Activated naive CD8-positive, alpha-beta T cell treated with anti-CD3 and anti-CD28 coated beads for 36 hours (primary cell): ENCODE measurements at places on chromosomes 7 and 10.

GRCh38 chr7:155804897-155805825, 7.1 kb downstream of the SHH start:
- DNase-seq: peak; percentile 72

DNA sequence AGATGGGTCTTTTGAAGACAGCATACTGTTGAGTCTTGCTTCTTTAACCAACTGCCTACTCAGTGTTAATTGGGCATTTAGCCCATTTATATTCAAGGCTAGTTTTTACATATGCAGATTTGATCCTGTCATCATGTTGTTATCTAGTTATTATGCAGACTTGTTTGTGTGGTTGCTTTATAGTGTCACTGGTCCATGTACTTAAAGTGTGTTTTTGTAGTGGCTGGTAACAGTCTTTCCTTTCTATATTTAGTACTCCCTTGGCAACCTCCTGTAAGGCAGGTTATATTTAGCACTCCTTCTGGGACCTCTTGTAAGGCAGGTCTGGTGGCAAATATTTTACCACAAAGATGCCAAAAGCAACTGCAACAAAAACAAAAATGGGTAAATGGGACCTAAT, 66.7 kb downstream of the TES start:
- DNase-seq: no peak

DNA sequence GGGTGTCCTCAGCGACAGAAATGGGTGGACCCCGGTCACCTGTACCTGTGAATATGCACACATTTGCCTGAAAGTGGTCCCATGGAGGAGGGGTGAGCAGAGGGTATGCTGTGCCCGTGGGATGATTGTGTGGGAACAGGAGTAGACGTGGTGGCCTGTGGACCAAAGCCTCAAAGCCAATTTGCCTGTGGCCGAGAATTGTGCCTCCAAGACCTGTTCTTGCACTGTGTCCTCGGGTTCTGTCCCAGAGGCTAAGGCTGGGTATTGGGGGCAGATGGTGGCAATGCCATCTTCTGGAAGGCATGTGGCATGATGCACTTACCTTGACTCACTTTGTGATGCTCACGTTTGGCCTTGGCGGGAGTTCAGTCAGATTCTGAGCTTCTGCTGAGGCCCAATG, 351.0 kb downstream of the TCERG1L start:
- DNase-seq: no peak

DNA sequence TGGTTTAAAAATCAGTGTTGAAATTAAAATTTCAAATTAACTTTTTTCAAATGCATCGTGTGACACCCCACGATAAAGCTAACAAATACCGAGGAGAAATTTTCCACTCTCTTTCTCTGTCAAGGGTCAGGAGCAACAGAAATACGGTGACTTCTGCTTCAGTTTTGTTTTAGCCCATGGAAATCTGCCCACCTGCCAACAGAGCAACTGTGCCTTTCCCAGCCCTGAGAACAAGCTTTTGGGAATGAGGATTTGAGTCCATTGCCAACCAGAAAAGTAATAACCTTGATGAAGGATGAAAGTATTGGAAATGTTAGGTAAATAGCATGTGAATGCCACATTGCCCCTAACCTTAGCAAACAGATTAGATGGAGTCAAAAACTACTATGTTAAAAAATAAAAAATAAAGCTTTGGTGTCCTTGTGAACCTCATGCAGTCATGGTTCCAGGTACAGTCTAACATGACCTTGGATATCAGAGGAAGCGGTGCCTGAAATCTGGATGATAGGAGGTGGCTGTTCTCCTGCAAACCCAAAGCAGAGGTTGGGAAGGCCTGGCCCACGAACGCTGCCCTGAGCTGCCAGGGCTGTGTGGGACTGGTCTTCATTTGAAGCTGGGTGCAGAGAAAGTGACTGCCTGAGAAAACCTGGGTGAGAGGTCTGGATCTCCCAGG, 296.8 kb downstream of the ELMO1 start:
- no peak for DNase-seq

GRCh38 chr7:80729591-80730320, 91.3 kb downstream of the CD36 start:
- no peak for DNase-seq

- no peak for DNase-seq
Measured at GRCh38 chr10:91299999-91300575, 79.6 kb downstream of the PCGF5 start.

DNA sequence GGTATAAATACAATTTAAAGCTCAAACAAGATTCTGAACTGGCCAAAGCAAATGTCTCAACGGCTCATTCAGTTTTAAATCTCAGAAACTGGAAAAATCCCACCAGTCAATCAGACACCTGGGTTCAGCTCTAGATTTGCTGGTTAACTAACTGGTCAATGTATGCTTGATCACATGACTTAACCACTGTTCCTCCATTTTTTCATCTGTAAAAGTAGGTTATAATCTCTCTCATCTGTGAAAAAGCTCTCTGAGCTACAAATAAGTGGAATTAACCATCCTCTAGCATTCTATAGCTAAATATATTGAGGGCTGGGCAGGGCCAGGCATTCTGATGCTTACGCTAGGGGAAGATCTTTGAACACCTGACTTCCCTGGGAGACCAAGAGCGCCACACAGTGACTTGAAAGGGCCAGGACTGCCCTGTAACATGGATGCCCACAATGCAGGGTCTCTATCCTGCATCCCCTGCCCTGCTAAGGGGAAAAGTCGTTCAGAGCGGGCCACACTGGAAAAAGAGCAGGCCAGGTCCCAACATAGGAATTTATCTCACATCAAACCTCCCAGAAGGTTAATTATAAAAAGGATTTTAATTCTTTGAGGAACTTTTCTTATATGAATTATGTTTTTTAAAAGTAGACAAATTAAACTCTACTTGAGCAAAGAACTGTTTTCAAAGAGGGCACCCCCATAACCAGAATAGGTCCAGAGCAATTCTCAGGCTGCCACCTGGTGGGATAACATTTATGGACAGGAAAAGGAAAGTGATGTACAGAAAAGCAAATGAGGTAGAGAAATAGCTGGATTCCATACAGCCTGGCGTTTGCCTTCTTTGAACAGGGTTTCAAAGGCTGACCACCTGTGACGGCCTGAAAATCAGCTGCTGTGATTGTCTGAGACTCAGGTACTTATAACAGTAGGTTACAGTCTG, 1.8 kb downstream of the RP9 start:
- peak; percentile 20 for DNase-seq

DNA sequence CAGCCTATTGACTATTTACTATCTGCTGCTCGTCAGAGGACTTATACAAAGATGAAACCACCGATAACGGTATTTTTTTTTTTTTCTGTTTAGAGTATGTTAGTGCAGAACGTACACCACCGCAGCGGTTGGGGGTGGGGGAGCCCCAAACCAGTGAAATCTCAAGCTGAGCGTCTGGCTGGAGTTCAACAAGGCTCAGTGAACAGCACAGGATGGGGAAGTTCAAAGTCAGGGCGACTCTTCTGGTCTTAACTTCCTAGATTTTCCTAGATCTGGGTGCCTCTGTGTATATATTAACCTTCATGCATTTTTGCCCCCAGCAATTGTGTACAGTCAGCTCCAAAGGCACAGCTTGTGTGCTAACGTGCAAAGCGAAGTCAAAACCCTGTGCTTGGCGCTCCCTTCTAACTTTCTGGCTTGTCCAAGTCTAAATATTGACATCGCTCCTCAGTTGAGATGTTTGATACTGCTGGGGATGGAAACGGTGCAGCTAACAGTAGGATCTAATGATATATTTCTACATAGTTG, 1.1 kb downstream of the RHOBTB1 start:
- DNase-seq: no peak

- DNase-seq: no peak
Measured at GRCh38 chr10:80132299-80133139, at the start of gene PLAC9. TSS of gene PLAC9 (plus strand) at chr10:80132730. CDS start at chr10:80132763, 33 bp downstream.

DNA sequence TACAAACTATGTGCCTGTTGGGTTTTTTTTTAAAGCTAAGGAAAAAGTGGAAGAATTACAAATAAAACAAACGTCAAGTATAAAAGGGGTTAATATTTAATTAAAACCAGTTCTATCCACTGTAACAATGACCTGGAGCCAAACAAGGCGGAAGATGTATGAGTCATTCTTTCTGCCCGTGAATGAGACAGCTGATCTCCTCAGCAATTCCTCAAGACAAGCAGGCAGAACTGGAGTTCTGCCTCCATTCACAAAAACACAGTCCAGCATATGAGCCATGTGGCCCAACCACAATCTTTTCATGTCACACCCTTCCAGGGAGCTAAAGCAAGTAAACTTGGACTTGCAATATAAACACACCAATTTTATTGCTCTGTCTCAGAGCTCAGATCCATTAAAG, 8.4 kb downstream of the ETV1 start:
- no peak for DNase-seq

- no peak for DNase-seq
Measured at GRCh38 chr10:99913831-99914235, 95.9 kb downstream of the DNMBP start.

- no peak for DNase-seq
Measured at GRCh38 chr10:5071411-5072198, 22.6 kb upstream of the AKR1C3 start.

GRCh38 chr10:3986493-3987142, 201.6 kb upstream of the KLF6 start:
- DNase-seq: no peak

- no peak for DNase-seq
Measured at GRCh38 chr7:25694699-25695098, 457.3 kb upstream of the NFE2L3 start.

- DNase-seq: no peak
Measured at GRCh38 chr10:26809973-26810372, 50.8 kb downstream of the ABI1 start.

DNA sequence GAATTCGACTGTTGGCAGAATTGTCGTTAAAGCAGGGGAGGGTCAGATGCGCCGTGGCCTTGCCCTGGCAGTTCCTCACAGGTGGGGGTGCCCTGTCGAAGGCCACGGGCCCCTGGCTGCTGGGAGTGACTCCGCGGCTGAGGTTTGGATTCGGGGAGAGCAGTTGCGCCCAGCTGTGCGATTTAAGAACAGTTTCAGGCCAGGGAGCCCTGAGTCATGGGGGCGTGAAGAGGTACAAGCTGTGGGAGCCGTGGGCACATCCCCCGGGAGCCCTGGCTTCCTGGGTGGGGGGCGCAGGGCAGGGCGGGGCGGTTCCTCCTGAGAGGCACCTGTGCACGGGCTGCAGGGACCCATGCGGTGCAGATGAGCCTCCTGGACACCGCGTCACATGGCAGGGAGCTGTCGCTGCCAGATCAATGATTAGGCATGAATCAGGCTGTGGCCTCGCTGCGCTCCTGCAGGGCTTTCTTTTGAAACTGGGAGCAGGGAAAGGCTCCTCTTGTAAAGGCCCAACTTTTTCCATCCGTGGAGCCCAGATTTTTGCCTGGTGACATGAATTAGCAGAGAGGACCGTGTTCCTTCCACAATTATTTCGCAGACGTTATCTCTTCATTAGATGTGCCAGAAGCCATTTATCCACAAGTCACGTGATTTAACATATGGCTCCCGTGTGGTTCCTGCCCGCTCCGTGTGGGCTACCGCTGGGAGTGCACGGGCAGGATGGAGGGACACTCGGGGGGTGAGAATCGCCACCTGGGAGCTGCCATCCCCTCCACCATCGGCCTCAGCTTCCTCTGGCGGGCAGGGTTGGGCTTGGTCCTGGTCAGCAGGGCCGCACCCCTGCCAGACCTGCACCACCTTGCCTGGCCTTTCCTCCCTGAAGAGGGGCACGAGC, 918 bp downstream of the PWWP2B start:
- DNase-seq: peak; percentile 45

DNA sequence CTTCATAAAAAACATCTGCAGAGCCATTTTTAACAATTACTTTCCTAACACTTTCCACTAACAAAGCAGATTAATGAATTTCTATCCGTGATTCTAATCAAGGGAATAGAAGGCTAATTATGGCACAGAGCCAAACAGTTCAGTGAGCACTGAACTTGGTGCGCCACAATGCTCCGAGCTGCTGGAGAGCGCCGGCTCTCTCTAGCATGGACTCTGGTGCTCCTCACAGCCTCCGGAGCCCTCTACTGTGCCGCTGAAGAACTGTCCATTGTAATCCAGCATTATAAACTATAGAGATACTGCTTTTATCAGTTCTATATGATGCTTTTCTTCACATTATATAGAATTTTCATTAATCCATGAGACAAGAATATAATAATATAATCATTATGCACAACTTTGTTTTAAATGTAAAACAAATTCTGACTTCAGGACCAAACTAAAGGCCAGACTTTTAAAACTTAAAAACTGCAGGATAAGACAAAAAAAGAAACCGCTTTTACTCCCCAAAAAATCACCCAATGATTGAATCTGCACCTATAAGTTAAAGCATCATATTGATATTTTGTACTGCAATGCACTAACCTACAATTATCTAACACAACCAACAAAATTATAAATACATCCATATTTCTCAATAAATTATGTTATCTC, 123.6 kb downstream of the RNF32 start:
- no peak for DNase-seq

GRCh38 chr10:21534604-21535493, 817 bp downstream of the MLLT10 start:
- peak; percentile 51 for DNase-seq

- no peak for DNase-seq
Measured at GRCh38 chr7:150739033-150739432, 1.8 kb downstream of the GIMAP5 start.

GRCh38 chr10:95567903-95568630, 6.9 kb upstream of the SORBS1 start:
- no peak for DNase-seq

DNA sequence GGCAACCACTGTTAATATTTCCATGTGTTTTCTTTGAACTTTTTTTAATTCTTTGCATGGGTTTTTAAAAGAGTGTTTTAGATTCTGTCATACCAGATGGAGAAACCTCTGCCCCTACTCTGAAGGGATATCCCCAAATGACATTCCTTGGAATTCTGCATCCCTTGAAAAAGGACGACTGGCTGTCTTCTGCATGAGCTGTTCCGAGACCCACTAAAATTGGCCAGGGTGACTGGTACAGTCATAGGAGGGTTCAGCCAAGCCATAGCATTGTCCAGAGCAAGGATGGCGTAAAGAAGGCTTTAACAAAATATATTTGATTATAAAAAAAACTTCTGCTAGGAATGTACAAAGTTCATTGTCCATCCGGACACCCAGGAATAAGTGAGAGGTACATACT, 952.9 kb downstream of the NRG3 start:
- no peak for DNase-seq

GRCh38 chr10:11150879-11151415, 133.3 kb downstream of the CELF2 start:
- DNase-seq: no peak

GRCh38 chr10:5563991-5564536, 39.3 kb downstream of the CALML3 start:
- DNase-seq: peak; percentile 26

DNA sequence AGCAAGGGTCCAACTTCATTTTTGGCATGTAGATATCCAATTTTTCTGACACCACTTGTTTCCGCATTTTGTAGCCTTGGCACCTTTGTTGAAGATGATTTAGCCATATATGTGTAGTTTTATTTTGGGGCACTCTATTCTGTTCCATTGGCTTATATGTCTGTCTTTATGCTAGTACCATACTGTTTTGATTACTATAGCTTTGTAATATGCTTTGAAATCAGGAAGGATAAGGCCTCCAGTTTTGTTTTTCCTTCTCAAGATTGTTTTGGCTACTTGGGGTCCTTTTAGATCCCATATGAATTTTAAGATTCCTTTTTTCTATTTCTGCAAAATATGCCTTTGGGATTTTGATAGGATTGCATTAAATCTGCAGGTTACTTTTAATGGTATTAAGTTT, 9.5 kb upstream of the BTBD16 start:
- DNase-seq: no peak

- DNase-seq: no peak
Measured at GRCh38 chr7:158680754-158681153, 23.9 kb downstream of the NCAPG2 start.
